ENCODE measurements at places on chromosomes 4 and X. TPM values are rescaled to one million over a fixed set of nuclear protein-coding genes. Genes with fewer than 3 reads are reported as not detected.

NAA11 gene
- not detected for polyA plus RNA-seq

SSX4 gene
- not detected for polyA plus RNA-seq

INTS6L gene
- 4.0 TPM for polyA plus RNA-seq

SATL1 gene
- polyA plus RNA-seq, result 1.2 TPM

ARMCX1 gene
- polyA plus RNA-seq, result 39.2 TPM

TCEAL2 gene
- 76.8 TPM for polyA plus RNA-seq

SLC9B1 gene
- polyA plus RNA-seq, result 0.64 TPM

SSX1 gene
- not detected for polyA plus RNA-seq
